ENCODE measurements at places on chromosomes 5 and 9.
A peak's percentile ranks its signal among the peaks of the same experiment; 100 is the strongest.

DNA sequence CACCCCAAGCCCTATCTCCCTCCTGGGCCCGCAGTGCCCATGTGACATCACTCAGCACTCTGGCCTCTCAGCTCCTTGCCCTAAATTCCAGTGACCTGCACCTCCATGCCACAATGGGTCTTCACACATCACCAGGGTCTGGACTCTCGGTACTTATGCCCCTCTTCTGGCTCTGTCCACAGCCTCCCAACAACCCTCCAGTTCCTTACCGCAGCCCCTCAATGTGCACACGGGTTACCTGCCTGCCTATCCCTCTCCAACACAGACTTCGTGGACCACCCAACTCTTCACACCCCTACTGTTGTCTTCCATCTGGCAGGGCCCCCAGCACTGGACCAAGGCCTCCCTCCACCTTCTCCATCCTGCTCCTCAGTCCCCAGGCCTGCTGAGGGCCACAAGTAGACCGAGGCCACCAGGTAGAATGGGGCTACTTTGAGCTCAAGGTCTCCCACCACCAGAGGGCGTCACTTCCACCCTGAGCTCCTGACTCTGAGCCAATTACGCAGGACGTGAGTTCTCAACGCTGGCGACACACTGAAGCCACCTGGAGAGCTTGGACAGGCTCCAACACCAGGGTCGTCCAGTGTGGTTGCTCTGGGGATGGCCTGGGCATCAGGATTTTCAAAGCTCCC lies 172.1 kb downstream of the GABBR2 start:
- no peak for DNase-seq

GRCh38 chr5:134649163-134649835 lies 714 bp downstream of the SEC24A start:
- DNase-seq, result peak; percentile 21

GRCh38 chr5:135308245-135308644 lies 90.8 kb downstream of the MACROH2A1 start:
- no peak for DNase-seq

- DNase-seq, result no peak
Measured at GRCh38 chr9:95463148-95464060, 53.4 kb downstream of the PTCH1 start.

DNA sequence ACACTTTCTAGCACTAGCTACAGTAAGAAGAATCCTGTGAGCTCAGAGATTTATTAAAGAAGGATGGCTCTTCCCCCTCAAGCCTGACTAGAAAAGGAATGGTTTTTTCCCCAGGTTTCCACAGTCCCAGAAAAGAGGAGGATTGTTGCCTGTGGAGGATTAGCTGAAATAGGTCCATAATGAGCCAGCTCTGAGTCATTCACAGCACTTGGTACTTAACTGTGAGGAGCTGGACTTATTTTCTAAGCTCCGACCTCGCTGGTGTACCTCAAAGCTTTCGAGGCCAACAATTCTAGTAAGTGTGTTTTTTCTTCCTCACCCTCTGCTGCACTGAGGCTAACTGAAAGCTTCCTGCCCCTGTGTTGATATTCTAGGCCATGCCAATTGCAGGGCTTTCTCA lies 222.5 kb upstream of the IL12B start:
- no peak for DNase-seq
